ENCODE measurements at places on chromosomes 1 and 21. TPM values are rescaled to one million over a fixed set of nuclear protein-coding genes. Genes with fewer than 3 reads are reported as not detected.

- no peak for DNase-seq
Observed at GRCh38 chr21:35020436-35020835, 28.7 kb downstream of the RUNX1 start.

GRCh38 chr1:204356997-204357396 is 2.7 kb downstream of the PLEKHA6 start:
- no peak for DNase-seq

Gene FAM167B
- 1.8 TPM for total RNA-seq

- no peak for DNase-seq
Observed at GRCh38 chr21:21712748-21713520, 714.7 kb downstream of the NCAM2 start.

DNA sequence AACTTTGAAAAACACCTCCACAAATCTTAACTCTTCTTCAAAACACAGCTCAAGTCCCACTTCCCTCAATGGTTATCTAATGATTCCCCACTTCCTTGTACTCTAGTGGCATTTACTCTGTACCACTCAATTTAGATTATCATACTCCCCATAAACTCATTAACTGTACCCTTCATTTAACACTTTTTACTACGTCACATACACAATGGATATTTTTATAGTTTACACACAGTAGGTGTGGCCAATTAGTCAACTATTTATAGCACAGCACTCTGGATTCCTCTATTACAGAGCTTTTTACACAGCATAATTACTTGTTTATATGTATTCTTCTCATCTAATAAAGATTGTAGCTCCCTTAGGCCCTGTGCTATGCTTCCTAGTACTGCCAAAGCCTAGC is 62.1 kb downstream of the FOXJ3 start:
- no peak for DNase-seq

DNA sequence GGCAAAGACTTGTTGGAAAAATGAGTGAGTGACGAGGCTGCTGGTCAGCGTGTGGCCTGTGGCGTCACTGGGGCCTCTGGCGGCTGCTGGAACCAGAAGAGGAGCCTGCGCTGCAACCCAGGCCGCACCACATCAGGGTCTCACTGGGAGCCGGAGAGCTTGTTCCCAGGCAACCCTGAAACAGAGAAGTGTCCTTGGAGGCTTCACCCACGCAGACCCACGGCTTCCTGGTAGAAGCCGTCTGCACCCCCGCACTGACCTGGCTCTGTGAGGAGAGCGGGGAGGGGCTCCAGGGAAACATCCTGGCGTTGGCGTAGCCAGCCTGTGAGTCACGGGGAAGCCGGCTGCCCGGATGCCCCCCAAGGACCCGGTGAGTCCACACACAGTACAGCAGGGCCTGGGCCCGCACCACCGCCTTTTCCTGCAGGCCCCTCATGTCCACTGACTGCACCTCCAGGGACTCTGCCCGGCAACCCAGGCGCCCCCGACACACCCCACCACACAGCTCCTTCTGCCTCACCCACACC is 57.4 kb downstream of the COL6A1 start:
- no peak for DNase-seq

Gene ADGRL4
- 26.5 TPM for total RNA-seq

DNA sequence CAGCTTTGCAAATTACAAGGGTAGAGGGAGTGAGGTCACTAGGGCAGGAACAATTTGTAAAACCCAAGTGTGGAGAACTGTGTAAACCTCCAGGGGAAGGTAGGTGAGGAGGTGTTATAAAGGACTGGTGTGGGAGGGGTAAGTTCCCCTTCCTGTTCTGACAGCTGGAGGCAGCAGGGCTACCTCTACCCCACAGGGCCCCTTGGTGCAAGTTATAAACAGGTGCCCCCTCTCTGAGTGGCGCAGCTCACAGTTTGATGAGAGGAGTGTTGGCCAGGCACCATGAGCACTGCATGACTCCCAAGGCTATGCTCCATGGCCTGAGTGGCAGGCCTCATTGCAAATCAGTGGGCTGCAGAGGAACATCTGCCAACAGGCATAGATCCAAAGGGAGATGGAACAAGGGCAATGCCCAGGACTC is 41.0 kb downstream of the MFSD2A start:
- no peak for DNase-seq

Gene CRYAA
- not detected for total RNA-seq

Gene OR2L5
- total RNA-seq = not detected

DNA sequence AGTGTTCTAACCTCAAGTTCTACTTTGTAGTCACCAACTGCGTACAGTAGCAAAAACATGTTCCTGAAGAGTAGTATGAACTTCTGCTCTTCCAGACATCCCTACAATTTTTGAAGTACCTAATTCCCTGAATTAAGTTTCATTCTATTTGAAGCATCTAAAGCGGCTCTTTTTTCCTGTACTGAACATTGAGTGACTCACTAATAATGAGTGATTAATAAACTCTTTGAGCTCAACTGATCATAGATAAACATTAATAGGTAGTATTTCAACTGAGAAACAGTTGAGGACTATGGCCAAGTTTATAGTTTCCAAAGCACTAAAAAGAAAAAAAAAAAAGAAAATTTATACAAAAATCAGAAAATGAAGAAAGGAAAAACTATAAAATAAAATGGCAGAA is 683.1 kb downstream of the LTN1 start:
- DNase-seq = no peak

- DNase-seq = no peak
Observed at GRCh38 chr1:214946615-214947014, 135.9 kb upstream of the KCNK2 start.

GRCh38 chr1:155250633-155251449 is 4.4 kb downstream of the ENTREP3 start:
- peak; percentile 79 for DNase-seq

Gene BATF3
- 4.1 TPM for total RNA-seq

DNA sequence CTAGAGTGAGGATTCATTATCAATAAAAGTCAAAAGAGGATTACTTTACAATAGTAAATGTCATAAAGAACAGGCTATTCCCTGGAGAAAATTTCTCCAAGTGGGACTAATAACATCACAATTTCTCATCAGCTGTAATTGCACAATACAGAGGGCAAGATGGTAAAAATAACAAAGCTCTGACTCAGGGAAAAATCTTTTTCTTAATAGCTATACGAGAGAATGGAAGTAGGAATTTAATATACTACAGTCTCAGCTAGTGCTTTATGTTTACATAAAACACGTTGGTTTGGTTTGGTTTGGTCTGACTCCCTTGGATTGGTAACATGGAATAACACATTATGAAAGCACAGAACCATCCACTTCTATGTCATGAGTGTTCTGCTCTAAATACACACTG is 397.6 kb downstream of the LRRIQ3 start:
- no peak for DNase-seq

DNA sequence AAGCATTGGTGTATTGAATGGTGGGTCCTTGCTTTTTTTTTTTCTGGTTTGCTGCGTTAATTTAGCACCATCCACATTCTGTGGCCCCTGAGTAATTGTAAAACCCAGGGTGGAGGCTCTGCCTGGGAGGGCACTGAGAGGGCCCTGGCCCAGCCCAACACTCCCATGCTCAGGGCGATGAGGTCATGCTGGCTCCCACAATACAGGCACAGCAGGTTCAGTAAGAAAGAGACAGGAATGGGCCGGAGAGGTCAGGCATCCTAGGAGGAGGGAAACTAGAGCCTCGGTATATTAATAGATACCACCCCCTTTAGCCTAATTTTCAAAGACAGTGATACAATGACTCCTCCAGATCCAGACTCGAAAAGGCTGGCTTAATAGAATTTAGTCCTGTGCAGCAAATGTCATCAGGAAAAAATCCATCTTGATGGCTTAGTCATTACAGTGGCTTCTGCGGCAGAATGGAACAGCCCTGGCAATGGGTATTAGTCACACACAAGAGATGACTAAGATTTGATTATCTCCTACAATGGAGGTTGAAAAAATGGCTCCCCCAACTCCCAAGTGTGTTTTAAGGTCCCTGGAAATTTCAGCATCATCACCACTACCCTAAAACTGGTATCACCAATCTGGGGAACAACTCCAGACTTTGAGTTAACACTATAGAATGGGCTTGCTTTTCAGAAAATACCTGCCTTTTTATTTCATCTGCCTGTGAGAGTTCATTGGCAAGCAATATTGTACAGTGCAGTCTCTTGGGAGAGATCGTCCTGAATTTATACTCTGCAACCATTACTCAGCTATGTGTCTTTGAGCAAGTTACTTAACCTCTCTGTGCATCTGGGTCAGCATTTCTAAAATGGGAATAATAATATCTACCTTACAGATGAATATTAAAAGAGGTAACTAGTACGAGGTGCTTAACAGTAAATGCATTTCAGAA is 43.9 kb upstream of the LYST start:
- DNase-seq = no peak

GRCh38 chr1:99867682-99868081 is 17.5 kb downstream of the AGL start:
- DNase-seq = no peak

DNA sequence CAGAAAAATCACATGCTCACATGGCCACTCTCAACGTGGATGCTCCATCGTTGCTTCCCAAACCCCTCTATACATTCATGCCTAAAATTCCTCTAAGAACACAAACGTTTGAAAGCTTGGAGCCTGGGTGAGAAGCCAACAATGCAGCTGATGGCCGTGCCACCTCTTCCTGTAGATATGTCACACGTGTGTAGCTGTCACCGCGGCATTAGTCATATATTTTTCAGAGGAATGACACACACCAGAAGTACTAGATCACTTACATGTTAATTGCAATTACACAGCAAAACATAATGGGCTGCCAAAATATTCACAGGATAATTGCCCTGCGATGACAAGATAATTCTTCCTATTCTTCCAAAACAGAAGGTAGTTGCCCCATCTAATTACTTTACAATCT is 112.7 kb upstream of the BACE2 start:
- DNase-seq = no peak

DNA sequence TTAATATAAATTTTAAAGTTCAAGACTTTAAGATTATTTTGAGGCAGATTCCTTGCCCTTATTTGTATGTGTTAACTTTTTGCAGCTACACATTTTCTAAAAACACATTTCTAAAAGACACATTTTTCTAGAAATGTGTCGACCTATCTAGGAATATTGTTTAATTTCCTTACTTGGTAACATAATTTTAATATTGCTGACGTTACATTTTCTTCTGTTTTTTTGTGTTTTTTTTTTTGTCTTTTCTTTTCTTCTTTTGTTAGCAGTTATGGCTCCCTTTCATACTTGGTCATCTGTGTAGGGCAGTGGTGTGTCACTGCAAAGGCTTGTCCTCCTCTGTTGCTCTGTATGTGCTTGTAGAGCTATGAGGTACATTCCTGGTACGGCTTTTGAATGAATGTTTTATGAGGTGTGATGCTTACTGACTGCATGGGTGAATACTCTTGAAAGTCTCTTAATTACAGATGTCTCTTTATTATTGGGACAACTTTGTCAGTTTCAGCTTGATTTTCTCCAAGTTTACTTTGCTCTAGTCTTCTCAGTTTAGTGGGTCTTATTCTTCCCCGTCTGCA is 30.1 kb downstream of the LRRC8D start:
- no peak for DNase-seq

GRCh38 chr1:213987422-213987926 is 299 bp upstream of the PROX1 start:
- no peak for DNase-seq

- no peak for DNase-seq
Observed at GRCh38 chr21:36156815-36157670, at the start of gene DOP1B. DOP1B (plus strand) TSS chr21:36156824; CDS start chr21:36164734, 7,910 bp downstream.

GRCh38 chr1:201450721-201451291 is 18.2 kb downstream of the PHLDA3 start:
- DNase-seq = no peak

DNA sequence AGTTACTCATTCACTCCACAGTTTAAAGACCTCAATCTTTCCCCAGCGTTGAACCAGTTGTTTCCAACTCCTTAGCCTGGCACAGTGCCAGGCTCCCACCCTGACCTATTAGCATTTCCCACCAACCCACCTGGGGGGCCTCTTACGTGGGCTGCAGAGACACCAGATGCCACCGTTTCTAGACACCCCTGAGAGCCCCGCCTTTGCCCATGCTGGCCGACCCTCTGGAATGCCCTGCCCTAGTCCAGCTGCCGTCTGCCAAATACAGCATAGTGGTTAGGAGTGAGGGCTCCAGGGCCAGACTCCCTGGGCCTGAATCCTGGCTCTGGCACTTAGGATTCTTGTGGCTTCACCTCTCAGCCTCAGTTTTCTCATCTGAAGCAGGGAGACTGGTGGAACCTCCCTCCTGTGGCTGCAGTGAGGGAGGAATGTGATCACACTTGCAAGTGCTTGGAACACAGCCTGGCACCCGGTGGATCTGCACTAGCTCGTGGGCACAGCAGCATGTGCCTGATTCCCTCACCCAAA is 65.2 kb downstream of the TMCO4 start:
- DNase-seq = no peak

DNA sequence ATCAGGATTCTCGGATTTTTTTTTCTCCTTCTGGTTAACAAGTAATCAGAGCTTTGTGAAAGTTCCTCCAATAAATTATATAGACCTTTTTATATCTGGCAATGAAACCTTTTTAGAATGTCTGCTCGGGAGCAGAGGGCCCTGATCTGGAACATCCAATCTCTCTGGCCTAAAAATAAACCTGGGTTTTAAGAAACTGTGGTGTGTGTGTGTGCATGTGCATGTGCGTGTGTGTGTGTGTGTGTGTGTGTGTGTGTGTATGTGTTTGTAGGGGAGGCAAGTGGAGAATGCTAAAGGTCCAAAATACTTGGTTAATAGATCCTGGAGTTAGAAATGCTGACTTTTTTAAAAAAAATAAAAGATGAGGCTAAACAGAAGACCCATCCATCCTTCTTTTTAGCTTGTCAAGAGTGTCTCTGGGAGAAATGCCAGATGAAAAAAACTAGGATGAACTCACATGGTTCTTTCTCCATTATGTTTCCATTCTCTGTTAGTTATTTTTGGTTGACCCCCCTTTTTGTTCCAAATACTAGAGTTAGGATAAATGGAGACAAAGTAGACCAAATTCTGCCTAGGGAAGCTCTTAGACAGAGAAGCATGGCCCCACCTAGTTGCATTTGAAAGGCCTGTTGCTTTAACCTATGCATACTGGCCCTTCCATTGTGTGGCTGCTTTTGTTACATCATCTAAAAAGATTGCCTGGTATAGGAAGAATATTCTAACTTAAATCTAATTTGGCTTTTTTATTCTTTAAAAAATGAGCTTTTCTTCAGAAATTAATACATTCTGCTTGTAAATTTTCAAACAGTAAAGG is 175.9 kb downstream of the PAPPA2 start:
- no peak for DNase-seq

Gene SEC22B
- 32.3 TPM for total RNA-seq

DNA sequence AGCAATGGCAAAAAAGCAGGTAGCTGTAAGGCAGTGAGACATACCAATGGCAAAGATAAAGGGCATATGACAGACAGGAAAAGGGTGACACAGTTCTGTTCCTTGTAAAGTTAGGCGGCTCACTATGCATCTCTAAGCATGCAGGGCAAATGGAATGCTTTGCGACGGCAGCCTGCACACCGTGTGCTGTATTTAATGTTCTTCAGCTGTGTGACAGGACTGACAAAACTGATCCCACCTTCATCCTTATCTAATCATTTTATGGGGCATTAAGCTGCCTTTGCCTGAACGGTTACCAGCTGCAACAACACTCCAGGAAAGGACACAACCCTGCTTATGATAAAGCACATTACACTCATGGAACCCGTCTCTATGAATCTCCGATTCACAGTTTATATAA is 80.5 kb upstream of the VAV3 start:
- no peak for DNase-seq

All from omental fat pad (tissue), 4 donors.